GM12892 (cell line): ENCODE measurements at places on chromosomes 7 and 10.

DNA sequence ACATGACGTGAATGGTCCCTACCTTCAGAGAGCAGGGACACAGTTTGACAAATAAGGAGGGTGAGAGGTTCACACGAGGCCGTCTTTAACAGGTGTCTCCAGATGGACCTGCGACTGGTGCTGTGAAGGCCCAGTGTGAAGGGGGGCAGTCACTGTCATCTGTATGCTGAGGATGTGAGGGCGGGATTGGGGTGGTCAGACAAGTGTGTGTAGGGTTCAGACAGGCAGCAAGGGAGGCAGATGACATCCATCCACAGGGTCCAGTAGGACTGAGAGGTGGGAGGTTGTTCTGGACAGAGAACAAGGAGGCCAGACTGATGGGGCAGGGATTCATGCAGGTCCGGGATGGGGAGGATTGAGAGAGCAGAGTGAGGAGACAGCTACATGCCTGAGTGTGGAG is 232.6 kb upstream of the GPR26 start:
- DNase-seq: no peak

DNA sequence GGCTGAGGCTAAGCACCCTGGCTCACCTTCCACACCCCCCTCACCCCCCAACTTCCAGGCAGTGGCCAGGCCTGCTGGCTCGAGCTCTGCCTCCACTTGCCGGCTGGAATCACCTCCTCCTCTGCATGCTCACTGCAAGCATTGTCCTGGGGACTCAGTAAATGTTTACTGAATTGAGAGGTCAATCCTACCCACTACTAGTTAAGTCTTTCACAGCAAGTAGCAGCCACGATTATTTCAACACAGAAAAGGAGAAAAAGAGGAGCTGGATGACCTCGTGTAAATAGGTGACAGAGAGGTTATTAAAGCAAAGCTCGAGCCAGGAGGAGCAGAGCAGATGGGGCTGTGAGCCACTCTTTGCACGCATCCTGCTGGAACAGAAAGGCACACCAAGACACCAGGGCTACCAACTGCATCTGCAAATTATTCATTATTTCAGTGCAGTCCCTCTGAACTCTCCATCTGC is 32.1 kb downstream of the HIPK2 start:
- DNase-seq: no peak

DNA sequence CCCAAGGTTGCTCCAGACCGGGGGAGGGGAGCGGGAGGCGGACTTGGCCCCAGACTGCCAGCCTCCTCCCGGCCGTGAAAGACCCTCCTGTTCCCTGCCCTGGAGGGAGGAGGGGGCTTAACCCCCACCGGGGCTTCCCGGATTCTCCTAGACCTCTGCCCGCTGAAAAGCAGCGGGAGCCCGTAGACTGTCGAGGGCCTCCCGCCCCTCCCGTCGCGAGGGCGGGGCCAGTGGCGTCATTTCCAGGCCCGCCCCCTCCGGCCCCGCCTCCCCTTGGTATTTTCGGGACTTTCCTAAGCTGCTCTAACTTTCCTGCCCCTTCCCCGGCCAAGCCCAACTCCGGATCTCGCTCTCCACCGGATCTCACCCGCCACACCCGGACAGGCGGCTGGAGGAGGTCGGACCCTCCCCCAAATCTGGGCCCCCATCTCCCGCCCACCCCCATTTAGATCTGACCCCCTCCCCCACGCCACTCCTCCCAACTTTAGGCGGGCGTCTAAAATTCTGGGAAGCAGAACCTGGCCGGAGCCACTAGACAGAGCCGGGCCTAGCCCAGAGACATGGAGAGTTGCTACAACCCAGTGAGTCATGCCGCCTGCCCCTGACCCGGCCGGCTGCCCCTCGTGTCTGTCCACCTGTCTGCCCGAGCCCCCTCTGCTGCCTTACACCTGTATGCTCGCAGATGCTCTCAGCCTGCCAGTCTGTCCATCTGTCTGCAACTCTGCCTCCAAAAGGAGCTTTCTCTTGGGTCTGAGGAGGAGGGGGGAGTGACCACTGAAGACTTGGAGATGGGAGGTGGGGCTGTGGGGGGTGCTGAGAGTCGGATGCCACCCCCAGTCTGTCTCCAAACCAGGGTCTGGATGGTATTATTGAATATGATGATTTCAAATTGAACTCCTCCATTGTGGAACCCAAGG is at the start of gene NFKB2:
Gene NFKB2, plus strand, starts transcription at position 306 of the 917 bp plus-strand sequence. Its CDS starts 255 bp downstream, at position 561.
- peak; percentile 87 for DNase-seq

- no peak for DNase-seq
These were observed 41.8 kb downstream of the COL17A1 start for GRCh38 chr10:104043854-104044253.

- no peak for DNase-seq
These were observed 141.5 kb upstream of the NPVF start for GRCh38 chr7:25369786-25370185.

- DNase-seq: no peak
These were observed 332.7 kb upstream of the CELF2 start for GRCh38 chr10:10684972-10685371.
